ENCODE measurements at places on chromosomes 1 and 21.

GRCh38 chr1:212671342-212672031 is 28.2 kb downstream of the BATF3 start:
- DNase-seq, result no peak

DNA sequence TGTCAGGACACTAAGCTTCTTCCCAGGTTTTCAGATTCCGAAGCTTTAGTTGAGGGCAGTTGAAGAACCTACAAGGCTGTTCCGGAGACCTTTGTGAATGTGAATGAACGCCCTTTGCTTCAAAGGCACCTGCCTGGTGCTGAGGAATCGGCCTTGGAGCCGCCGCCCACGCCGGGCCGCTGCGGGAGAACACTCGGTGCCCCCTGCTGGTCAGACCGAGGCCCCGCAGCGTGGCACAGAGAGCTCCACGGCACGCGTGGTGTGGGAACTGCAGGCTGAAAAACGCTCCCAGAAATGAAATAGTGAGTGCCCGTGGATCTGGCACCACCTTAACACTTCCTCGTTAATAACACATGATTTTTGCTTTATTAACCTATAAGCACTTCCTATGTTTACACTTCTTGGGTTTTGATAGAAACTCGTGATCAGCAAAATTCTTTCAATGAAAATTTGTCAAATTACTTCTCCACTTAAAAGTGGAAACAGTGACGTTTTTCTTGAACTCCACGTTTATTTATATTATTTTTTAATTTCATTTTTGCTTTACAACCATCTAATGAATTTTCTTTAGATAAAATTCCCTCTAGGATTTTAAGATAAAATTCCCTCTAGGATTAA is 460.6 kb downstream of the DSCAM start:
- no peak for DNase-seq

DNA sequence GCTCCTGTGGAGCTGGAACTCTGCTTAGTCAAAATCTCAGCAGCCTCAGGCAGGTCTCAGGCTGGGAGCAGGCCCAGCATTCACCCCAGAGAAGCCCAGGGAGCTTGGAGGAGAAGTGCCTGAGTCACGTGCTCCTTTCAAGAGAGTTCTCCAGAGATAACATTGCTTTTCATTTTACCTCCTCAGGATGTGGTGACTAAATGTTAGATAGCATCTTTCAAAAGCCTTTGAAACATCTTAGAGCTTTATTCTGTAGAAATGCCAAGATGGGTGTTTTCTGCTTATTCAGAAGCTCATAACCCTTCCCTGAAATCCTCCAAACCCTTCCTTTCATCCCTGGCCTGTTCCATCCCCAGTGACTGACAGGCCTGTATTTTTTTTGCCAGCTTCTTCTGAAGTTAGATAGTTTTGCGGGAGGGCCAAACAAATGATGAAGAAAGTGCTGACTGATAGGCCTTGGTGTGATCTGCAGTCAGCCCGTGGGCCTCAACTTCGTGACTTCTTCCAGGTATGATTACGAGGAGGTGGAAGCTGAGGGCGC is 58.0 kb downstream of the PGM1 start:
- DNase-seq, result no peak

DNA sequence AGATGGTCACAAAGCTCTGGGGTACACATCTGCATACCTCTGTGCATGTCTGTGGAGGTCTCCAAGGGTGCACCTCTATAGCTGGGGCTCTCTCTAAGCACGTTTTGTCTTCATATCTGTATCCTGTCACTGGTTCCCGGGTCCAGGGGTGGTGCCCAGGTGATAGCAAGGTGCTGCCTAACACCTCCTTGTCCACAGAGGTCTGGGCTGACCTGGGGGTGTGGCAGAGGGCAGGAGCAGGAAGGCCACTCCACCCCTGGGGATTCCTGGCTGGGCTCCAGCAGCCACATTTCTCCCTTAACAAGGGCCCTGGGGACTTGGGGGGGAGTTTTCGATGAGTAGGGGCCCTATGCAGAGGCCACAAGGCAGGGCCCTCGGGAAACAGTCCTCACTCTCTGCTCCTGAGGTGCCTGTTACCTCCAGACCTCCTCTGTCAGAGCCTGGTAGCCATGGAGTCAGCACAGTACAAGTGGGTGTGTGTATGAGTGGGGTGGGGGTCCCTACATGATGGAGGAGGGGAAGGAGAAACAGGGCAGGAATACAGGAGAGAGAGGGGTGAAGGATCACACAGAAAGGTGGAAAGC is 7.0 kb upstream of the CDCP2 start:
- no peak for DNase-seq

DNA sequence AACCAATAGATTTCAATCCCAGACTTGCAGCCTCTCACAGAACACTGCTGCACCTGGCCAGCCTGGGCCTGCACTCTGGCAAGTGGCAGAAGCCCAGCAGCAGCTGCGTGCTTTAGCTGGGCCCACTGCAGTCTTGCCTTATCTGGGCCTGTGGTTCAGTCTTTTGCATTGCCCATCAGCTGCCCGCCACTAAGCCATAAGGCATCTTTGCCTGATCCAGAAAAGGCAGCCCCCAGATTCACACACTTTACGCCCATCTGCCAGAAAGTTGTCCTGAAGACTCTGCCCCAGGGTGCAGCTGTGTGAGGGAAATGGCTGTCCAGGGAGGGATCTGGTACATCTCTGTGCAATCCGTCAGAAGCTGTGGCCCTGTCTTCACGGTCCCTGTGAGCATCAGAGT is 217.0 kb downstream of the DNAH14 start:
- DNase-seq, result no peak

DNA sequence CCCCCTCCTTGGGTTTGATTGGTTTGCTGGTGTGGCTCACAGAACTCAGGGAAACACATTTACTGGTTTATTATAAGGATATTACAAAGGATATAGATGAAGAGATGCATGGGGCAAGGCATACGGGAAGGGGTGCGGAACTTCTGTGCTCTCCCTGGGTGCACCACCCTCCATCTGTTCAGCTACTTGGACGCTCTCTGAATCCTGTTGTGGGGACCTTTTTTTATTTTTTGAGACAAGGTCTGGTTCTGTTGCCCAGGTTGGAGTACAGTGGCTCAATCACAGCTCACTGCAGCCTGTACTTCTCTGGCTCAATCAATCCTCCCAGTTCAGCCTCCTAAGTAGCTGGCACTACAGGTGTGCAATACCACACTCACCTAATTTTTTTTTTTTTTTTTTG is 7.4 kb downstream of the LURAP1 start:
- DNase-seq, result no peak

- no peak for DNase-seq
Observed at GRCh38 chr1:183191833-183192232, 5.8 kb downstream of the LAMC2 start.

DNA sequence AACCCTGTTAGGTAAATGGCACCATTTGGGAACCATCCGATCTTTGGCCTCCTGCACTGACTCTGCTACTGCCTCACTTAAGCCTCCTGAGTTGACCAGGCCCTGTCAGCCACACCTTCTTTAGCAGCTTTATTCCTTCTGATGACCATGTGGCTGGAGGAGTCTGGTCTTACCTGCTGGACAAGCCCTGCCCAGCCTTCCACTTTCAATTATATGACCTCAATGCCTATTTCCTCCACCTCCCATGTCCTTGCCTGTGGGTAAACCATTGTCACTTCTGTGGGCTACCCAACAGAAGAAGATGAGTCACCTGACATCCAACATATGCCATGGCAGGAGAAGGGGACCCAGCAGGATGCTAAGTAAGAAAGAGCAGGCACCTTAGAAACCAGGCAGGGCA is 393.8 kb downstream of the NTNG1 start:
- no peak for DNase-seq

DNA sequence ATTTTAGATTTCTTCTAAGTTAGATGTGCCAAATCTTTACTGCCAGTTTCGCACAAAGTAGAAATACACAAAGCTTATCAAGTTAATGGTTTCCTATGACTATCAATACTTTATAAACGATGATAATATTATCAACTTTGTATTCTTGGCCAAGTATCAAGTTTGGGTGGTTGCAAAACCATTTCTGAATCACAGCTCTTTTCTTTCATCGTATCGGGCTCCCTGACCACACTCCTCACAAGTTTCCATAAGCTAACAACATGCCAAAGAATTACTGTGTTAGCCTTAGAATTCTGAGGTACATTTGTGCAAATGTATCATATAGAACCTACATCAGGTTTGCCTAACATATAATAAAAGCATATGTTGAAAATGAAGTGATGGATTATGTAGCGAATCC is 311.0 kb downstream of the KCTD3 start:
- no peak for DNase-seq

GRCh38 chr1:183636334-183636682 is 725 bp upstream of the ARPC5 start:
- DNase-seq, result no peak

Measured in stimulated activated CD8-positive, alpha-beta memory T cell treated with anti-CD3 and anti-CD28 coated beads, Interleukin-2, amount 100 ng/mL, for 1 hour (primary cell).